ENCODE measurements at places on chromosomes 3 and 15. TPM values are rescaled to one million over a fixed set of nuclear protein-coding genes. Genes with fewer than 3 reads are reported as not detected.

DNA sequence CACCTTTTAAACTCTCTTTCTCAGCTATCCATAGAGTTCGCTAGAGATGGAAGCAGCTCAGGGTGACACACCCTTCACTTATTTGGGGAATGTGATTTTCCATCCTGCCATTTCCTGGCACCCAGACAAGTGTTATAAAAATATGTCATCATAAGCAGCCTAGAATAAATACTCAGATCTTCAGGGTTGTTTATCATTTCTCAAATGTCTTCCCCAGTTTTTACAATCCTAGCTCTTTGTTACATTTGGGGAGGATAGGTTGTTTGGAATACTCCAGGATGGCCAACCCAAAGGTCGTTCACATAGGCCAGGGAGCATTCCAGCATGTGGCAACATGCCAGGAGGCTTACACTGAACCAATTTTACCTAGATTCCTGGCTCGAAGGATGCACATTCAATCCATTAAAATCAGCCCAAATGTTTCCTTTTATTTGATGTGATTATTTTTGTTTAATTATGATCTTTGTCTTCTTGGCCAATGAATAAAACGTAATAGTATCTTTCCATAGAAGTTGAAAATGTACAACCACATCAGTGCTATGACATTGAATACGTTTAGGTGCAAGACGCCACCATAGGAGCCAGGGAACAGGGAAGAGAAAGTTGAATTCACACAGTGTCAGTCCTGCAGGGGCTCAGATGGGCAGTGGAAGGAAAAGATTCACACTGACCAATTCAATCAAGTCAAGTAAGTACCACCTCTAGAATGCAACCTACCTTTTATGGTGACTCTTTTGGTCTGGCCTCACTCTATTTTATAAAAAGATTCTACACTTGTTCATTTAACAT, 537.7 kb upstream of the MDFIC2 start:
- no peak overlapping the region for H3K4me3 ChIP-seq
- DNase-seq: no peak
- no peak overlapping the region for H3K27ac ChIP-seq
- peaks cover 2% of the 10 kb centered on the region for H3K4me1 ChIP-seq
- no peaks in the 10 kb centered on the region for H3K36me3 ChIP-seq

DNA sequence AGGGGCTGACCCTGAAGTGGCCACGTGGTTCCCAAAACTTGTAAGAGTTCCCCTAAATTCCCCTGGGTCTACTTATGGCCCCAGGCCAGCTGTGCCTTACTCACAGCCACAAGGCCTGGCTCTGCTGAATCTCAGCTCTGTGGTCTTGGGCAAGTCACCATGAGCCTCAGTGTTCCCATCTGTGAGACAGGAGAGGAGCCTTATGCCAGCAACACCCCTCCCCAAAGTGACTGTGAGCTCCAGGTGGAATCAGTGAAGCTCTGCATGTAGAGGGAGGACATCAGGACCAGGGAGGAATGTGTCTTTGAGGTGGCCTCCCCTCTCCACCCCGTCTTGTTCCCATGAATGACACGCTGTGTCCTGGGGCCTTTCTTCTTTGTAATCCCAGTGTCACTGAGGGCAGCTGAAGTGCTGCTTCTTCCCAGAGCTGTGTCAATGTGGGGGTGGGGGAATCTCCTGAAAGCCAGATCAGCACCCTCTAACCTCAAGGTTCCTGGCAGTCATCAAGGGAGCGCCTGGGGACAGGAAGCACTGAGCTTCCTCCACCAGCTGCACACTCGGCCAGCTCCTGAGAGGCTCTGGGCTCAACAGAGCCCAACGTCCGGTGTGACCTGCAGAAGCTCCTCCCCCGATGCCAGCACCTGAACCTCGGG, 258.9 kb downstream of the UACA start:
- peaks cover 34% of the 10 kb centered on the region for H3K4me1 ChIP-seq
- H3K36me3 ChIP-seq: no peaks in the 10 kb centered on the region
- H3K27me3 ChIP-seq: no peaks in the 10 kb centered on the region
- no peak overlapping the region for H3K27ac ChIP-seq

Gene LYZL4
- not detected for total RNA-seq

Gene BMF
- 2.6 TPM for total RNA-seq

DNA sequence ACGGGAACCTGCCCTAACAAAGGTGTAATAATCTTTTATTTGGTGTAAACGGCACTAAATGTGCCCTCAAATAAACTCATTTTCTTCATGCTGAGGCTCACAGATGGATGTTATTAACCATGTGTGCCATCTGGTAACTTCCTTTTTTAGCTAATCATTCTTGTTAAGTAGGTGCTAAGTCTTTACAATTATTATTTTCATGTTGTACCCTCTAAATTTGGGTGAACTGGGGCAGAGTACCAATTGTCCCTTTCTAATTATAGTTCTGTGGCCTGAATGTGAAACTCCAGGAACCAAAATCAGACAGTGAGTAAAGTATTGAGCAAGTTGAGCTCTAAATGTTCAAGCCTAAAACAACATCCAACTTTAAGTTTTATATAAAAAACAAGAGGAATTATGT, 220.7 kb upstream of the CADM2 start:
- H3K36me3 ChIP-seq: no peaks in the 10 kb centered on the region
- no peaks in the 10 kb centered on the region for H3K27me3 ChIP-seq
- DNase-seq: no peak
- H3K4me3 ChIP-seq: no peak overlapping the region

Gene SAMMSON
- total RNA-seq: 0.89 TPM

GRCh38 chr3:70726961-70727360, 414.5 kb upstream of the MDFIC2 start:
- no peak overlapping the region for H3K27ac ChIP-seq
- no peaks in the 10 kb centered on the region for H3K36me3 ChIP-seq
- H3K4me3 ChIP-seq: no peak overlapping the region

Gene NDUFAF3
- total RNA-seq: 62.2 TPM
